ENCODE measurements at places on chromosomes 13 and 19. TPM values are rescaled to one million over a fixed set of nuclear protein-coding genes. Genes with fewer than 3 reads are reported as not detected.

- no peak overlapping the region for H3K4me3 ChIP-seq
- H3K27me3 ChIP-seq: no peaks in the 10 kb centered on the region
- DNase-seq: no peak
These were observed 195.8 kb downstream of the FOXO1 start for GRCh38 chr13:40470660-40471059.

GRCh38 chr19:55598719-55599467 lies 424 bp downstream of the FIZ1 start:
- peaks cover 9% of the 10 kb centered on the region for H3K36me3 ChIP-seq
- peak overlapping the region; percentile 72 for H3K4me3 ChIP-seq
- peak overlapping the region; percentile 97 for H3K27ac ChIP-seq

- no peaks in the 10 kb centered on the region for H3K36me3 ChIP-seq
- H3K27me3 ChIP-seq: no peaks in the 10 kb centered on the region
- H3K27ac ChIP-seq: no peak overlapping the region
- H3K4me3 ChIP-seq: no peak overlapping the region
- no peak for DNase-seq
- H3K4me1 ChIP-seq: no peaks in the 10 kb centered on the region
These were observed 412.0 kb downstream of the LMO7 start for GRCh38 chr13:76048131-76048530.

- H3K27ac ChIP-seq: peak overlapping the region; percentile 30
- H3K4me1 ChIP-seq: peaks cover 33% of the 10 kb centered on the region
- DNase-seq: no peak
- H3K4me3 ChIP-seq: no peak overlapping the region
- peaks cover 28% of the 10 kb centered on the region for H3K36me3 ChIP-seq
These were observed 4.7 kb upstream of the GSK3A start for GRCh38 chr19:42246922-42247639.

Gene REEP6
- 1.2 TPM for polyA plus RNA-seq

- DNase-seq: no peak
- no peak overlapping the region for H3K27ac ChIP-seq
- no peaks in the 10 kb centered on the region for H3K4me1 ChIP-seq
- no peak overlapping the region for H3K4me3 ChIP-seq
- no peaks in the 10 kb centered on the region for H3K27me3 ChIP-seq
These were observed 56.1 kb upstream of the FREM2 start for GRCh38 chr13:38630780-38631179.

Gene TMPRSS9
- polyA plus RNA-seq: not detected

Gene CYP4F8
- polyA plus RNA-seq: not detected

GRCh38 chr13:36288794-36289391 lies 8.7 kb downstream of the CCDC169 start:
- H3K4me1 ChIP-seq: no peaks in the 10 kb centered on the region
- no peak overlapping the region for H3K27ac ChIP-seq
- no peaks in the 10 kb centered on the region for H3K27me3 ChIP-seq
- no peak for DNase-seq

GRCh38 chr13:75830842-75831241 lies 194.7 kb downstream of the LMO7 start:
- H3K27ac ChIP-seq: no peak overlapping the region
- no peaks in the 10 kb centered on the region for H3K4me1 ChIP-seq
- no peak for DNase-seq
- no peaks in the 10 kb centered on the region for H3K27me3 ChIP-seq
- no peaks in the 10 kb centered on the region for H3K36me3 ChIP-seq

GRCh38 chr19:34555447-34555846 lies 73.9 kb downstream of the WTIP start:
- no peaks in the 10 kb centered on the region for H3K27me3 ChIP-seq
- DNase-seq: no peak
- H3K4me3 ChIP-seq: no peak overlapping the region
- no peaks in the 10 kb centered on the region for H3K36me3 ChIP-seq

- DNase-seq: peak; percentile 81
- H3K4me3 ChIP-seq: no peak overlapping the region
- H3K36me3 ChIP-seq: no peaks in the 10 kb centered on the region
- peaks cover 32% of the 10 kb centered on the region for H3K4me1 ChIP-seq
These were observed 40.5 kb downstream of the USP12 start for GRCh38 chr13:27130979-27131623.

Gene GZMM
- not detected for polyA plus RNA-seq

Data from keratinocyte (primary cell).